ENCODE measurements at places on chromosomes 2 and 18.

GRCh38 chr2:2873450-2873811, 504.2 kb downstream of the EIPR1 start:
- no peak for DNase-seq

DNA sequence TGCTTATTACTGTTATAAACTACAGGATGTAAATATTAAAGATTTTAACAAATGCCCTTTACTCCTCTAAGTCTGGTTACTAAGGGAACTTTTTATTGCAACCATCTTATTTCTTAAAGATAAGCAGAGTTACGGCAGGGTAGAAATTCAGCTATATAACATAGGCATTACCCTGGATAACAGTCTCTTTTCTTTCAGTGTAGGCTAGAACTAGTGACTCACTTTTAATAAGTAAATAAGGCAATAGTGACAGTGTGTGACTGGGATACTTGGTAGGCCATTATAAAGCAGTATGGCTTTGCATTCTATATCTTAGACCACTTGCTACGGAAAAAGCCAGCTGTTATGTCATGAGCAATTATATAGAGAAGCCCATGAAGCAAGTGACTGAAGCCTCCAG, 1041.0 kb upstream of the NRXN1 start:
- no peak for DNase-seq

- DNase-seq: no peak
Observed at GRCh38 chr2:179250848-179251504, 13.7 kb downstream of the SESTD1 start.

DNA sequence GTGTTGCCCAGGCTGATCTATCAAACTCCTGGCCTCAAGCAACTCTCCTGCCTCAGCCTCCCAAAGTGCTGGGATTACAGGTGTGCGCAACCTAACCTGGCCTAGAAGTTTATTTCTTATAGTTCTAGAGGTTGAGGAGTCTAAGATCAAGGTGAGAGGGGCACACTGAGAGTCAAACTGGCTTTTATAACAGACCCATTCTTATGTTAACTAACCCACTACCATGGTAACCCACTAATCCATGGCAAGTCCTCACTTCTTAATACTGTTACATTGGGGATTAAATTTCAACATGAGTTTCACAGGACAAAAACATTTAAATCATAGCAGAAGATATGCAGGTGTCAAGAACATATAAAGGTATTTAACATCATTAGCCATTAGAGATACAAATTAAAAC, 50.6 kb downstream of the MDH1 start:
- DNase-seq: no peak

DNA sequence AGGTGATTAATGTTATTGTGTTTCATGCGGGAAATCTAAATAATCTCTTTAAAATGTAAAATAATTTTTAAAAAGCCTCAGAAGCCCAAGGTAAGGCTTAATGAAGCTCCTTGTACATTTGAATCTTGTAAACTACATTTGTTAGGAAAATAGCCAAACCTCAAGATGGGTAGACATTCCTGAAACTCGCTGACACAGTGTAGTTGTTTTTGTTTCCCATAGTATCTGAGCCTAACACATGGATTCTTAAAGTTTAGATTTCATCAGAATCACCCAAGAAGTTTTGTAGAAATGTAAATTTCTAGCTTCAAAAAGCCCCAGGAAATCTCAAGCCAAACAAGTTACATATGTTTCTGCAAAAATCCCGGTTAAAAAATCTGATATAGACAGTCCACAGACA, 1221.1 kb upstream of the ACVR2A start:
- no peak for DNase-seq

DNA sequence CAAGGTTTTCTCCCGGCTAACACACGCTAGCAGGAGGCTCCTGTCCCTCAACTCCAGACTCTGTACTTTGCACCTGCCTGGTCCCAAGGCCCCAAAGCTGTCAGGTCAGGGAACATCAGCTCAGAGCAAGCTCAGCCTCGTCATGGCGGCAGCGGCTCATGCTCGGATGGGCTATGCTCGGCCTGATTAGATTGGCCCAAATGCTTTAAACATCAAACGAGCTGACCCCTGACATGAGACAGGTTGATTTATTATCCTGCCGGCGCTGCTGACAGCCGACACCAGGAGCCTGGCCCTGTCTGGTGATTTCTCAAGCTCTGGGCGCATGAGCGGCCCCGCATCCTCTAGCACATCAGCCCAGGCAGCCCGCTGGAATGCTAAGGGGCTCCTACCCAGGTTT, 436.4 kb downstream of the EIPR1 start:
- DNase-seq: no peak

- no peak for DNase-seq
Observed at GRCh38 chr2:160156665-160157064, 43.4 kb downstream of the ITGB6 start.

- no peak for DNase-seq
Observed at GRCh38 chr2:64859312-64860212, 129.6 kb upstream of the SLC1A4 start.

GRCh38 chr2:111225856-111226255, 105.1 kb downstream of the BCL2L11 start:
- DNase-seq: no peak

- DNase-seq: no peak
Observed at GRCh38 chr2:129281791-129282530, 697.5 kb upstream of the RAB6C start.

DNA sequence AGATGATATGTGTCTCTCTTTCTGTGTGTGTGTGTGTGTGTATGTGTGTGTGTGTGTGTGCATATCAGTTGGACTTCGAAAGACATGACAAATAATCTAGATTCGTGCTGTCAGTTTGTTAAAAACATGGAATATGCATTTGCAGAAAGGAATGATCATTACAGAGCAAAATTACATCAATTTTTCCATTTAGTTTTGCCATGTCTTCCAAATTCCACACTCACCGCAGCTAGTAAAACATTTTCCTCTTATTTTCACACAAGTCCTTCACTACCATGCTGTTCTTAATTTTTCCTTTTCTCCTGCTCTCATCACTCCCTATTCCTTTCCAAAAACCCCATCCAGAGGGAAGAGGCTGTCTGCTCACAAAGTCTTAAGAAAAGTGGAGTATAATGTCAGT, 1191.4 kb upstream of the SLC39A10 start:
- DNase-seq: no peak

DNA sequence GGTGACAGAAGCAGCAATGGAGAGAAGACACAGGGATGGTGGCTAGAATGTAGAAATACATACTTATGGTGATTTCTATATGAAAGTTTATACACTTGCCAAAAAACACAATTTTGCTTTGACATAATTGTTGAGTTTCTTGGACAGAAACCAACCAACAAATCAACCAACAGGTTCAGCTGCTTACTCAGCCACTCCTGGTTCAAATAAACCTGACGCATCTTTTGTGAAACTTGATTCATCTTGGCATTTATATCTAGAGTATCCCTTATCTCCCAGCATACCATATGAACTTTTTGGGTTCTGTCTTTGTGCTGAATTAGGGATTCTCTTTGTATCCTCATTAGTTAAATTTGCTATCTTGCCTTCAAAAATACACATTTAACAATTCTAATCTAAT, 54.1 kb upstream of the ERBB4 start:
- no peak for DNase-seq

DNA sequence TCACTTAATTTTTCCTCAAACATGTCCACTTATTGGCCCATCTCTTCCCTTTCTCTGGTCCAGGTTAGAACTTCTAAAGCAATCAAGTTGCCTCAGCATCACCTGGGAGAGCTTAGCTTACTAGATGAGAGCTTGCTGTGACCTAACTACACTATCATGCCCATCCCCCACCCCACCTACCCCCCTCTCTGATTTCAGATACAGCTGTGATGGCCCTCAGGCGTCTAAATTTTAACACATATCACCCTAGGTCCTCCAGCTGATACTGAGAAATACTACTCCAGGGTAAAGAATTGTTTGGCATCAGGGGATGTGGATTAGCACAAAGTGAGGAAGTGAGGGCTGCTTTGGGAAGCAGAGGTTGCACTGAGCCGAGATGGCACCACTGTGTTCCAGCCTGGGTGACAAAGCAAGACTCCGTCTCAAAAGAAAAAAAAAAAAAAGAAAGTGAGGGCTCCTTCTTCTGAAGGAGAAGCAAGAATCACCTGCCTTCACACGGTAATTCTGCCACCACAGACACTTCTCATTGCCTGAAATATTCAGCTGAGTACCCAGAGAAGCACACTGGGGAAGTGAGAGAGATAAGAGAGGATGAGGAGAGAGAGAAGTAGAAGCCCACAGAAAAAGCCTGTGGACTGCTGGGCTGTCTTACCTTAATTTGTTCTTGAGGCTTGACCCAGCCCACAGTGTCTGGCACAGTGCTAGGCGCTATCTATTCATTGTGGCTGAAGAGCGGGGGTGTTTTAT, 263.4 kb downstream of the ASXL3 start:
- DNase-seq: no peak

DNA sequence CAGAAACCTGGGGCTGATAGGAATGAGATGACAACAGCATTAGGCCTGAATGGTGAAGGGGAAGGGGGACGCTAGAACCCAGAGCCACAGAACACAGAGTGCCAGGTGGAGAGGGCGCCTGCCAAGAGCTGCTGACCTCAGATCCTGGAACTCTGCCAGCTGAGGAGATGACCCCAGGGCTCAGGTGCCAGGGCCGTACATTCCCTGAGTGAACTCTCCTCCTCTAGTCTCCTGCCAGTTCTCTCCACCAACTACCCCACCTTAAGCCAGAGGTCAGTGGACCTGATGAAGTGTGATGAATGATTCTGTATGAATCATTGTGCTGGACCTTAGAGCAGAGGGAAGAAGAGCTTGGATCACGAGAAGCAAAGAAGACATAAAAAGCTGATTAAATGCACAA, 1582.2 kb upstream of the ACVR2A start:
- DNase-seq: no peak

All from activated T-helper 1 cell treated with anti-CD3 and anti-CD28 coated beads, Interleukin-2, amount 50 U/mL, for 16 hours (primary cell).